ENCODE measurements at places on chromosomes 5 and 9.

- no peak for DNase-seq
Observed at GRCh38 chr9:134034215-134035040, 9.1 kb downstream of the BRD3OS start.

DNA sequence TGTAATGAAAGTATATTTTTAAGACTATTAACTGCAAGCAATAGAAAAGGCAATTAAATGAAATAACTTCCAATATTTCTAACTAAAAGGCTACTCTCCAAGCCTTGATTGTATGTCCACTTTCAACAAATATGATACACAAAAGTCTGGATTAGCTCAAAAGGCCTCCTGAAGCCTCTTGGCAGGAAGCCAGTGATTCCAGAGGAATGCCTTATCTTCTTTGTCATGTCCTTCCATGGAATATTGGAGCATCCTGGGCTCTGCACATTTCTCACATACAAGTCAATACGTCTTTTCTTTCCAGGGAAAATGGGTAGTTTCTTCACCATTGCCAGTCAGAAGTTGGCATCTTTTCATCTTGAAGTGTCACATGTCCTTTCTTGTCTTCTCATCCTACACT is 357.8 kb downstream of the KDM4C start:
- no peak for DNase-seq

GRCh38 chr9:121182989-121183388 is 18.7 kb downstream of the RAB14 start:
- DNase-seq = no peak

- no peak for DNase-seq
Observed at GRCh38 chr9:37732086-37732741, 21.4 kb upstream of the TRMT10B start.

DNA sequence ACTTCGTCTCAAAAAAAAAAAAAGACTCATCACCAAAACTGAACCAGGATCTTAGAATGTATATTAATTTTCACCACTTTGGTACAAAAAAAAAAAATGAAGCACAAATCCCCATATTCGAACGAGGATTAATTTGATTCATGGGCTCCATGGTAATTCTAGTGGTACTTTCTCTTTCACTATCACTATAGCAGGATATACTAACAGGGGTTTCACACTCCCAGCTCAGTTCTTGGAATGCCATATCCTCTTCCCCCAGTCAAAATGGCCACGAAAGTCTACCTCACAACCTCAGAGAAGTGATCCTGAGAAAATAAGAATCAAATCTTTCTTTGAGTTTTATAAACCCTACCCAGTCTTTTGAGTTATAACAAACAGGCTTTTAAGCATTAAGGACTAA is 235.7 kb downstream of the FBXL17 start:
- DNase-seq = no peak

- no peak for DNase-seq
Observed at GRCh38 chr5:95959888-95960666, 1.6 kb downstream of the ELL2 start.

GRCh38 chr5:94910721-94911120 is 292.3 kb downstream of the SLF1 start:
- no peak for DNase-seq

GRCh38 chr5:74935752-74936091 is 69.5 kb upstream of the FAM169A start:
- no peak for DNase-seq

- peak; percentile 72 for DNase-seq
Observed at GRCh38 chr9:35489313-35490154, at the start of gene RUSC2. RUSC2 (plus strand) TSS chr9:35490111; CDS start chr9:35546522, 56,411 bp downstream.

GRCh38 chr5:61808909-61809308 is 476.9 kb downstream of the ZSWIM6 start:
- no peak for DNase-seq

GRCh38 chr9:8760000-8760767 is 960.6 kb upstream of the DMAC1 start:
- no peak for DNase-seq

GRCh38 chr9:120454467-120454866 is 125.5 kb downstream of the CDK5RAP2 start:
- DNase-seq = no peak

DNA sequence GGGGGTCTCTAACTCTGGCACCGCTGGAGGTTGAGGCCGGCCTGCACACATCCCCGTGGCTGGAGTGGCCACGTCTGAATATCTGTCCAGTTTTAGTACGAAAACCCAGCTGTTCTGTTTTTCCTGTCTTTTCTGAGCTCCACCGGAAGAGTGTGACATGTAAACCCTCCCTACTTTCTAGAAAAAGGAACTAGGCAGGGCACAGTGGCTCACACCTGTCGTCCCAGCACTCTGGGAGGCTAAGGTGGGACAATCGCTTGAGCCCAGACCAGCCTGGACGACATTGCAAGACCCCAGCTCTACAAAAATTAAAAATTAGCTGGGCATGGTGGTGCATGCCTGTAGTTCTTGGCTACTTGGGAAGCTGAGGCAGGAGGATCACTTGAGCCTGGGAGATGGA is 8.2 kb upstream of the PHYKPL start:
- no peak for DNase-seq

DNA sequence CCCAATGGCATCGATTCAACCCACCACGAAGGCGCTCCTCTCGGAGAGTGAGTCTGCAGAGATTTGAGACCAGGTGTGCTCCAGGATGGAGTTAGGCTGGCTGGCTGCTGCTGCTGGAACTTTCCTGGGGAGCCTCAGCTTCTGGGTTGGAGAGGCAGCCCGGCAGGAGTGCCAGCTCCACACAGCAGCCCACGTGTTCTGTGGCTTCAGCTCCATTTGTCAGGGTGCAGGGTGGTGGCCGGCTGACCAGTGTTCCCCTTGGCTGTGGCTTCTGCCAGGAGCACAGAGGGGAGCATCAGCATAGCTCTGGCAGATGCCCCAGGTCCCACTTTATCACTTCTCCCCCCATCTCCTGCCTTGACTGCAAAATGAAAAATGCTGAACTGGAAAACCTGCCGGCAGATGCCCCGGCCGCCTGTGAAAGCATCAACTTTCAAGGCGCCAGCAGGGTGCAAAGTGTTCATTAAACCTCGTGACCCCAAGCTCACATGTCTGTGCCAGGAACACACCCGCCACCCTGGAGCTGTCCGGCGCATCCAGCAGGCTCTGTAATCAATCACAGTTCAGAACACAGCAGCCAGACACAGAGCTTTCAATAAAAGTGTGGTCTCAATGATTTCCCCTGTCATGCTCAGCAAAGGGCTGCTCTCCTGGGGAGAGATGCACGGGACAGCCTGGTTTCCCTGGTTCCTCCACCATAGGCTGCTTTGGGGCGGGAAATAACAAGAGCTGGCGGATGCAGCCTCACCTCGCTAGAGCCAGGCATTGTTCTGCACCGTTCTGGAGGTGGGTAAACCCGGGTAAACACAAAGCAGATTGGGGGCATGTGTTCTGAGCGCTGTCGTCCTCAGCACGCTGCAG is 53.2 kb downstream of the TRIP13 start:
- no peak for DNase-seq

DNA sequence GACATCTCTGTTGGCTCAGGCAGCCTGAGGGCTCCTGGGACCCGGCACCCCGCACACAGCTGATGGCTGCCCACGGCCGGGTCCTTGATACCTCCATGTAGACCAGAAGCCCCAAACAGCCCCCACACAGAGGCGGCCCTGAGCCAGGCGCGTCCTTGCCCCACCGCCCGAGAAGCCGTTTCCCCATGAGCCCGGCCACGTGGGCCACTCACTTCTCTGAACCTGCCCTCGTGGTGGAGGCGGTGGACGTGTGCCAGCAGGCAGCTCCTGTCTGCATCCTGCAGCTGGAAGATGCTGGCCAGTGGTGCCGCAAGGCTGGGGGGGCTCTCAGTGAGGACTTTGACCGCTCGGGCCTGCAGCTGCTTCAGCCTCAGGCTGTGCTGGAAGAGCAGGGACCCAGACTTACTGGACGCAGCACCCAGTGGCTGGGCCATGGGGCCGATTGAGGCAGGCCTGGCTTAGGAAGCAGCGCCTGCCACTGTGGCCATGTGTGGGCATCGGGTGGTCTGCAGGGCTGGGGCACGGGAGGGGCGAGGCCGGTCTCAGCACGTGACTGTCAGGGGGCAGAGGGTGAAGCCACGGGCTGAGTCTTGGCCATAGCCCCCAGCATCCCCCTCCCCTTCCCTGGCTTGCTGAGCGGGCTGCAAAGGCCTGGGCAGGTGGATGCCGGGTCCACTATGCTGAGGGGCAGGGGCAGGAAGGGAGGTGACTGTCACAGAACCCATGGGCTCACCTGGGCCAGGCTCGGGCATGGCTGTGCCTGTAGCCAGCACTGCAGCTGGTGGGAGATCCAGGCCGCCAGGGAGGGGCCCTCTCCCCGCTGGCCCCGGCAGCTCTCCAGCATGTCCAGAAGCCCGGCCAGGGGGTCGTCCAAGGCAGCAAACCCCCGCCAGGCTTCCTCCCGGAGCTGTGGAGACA is 50.0 kb downstream of the EXD3 start:
- no peak for DNase-seq

DNA sequence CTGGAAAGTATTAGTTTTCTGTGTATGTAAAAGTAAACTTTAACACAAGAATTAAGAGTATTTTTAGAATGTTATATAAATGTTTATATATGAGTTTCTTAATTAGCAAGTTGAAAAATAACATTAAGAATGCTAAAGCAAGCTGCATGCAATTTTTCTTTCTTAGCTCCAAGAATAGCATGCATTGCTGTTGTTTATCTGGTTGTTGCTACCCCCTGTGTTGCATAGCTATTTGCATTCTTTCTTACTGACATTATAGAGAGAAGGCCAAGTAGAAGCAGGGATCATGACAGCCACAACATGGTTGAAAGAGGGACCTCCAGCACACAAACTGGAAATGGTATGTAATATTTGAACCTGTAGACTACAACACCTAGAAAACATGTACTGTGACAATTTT is 94.8 kb downstream of the ERCC6L2 start:
- no peak for DNase-seq

- DNase-seq = no peak
Observed at GRCh38 chr5:16156152-16156551, 23.4 kb downstream of the MARCHF11 start.

GRCh38 chr9:123876750-123877149 is 53.2 kb downstream of the DENND1A start:
- no peak for DNase-seq

- DNase-seq = no peak
Observed at GRCh38 chr9:69027355-69028097, 8.0 kb upstream of the FXN start.

- DNase-seq = no peak
Observed at GRCh38 chr9:99822806-99823591, 1.3 kb downstream of the NR4A3 start.

- no peak for DNase-seq
Observed at GRCh38 chr5:131266370-131267060, 2.7 kb downstream of the CDC42SE2 start.

DNA sequence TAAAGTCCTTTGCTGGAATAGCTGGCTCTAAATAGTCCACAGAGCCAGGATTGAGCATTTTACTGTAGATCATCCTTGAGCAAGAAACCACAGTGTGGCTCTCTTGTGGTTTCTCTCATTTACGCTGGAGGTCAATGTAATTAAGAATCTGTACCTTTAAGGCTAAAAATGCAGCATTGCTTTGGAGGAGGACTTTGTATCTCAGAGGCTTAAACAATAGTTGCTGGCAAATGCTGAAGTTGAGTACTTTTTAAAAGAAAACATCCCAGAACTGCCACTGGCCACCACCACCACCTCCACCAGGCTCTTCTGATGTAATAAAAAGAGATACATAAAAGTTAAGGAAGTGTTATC is 177.3 kb upstream of the ADAMTSL1 start:
- DNase-seq = peak; percentile 11

DNA sequence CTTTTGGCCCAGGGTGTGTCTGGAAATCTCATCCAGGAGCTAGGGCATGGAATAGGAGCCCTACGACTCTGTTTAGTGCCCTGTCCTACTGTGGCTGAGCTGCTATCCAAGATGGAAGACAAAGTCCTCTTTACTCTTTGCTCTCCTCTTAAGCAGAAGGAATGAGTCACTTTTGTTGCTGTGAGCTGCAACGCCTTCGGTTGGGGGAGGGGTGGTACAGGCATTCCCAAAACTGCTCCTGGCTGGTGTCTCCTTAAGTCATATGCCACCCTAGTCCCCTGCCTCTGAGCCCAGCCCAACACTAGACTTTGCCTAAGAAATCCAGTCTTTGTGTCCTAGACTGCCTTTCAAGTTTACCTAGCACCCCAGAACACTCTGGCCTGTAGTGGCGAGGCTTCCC is 99.9 kb downstream of the PRR16 start:
- no peak for DNase-seq

- no peak for DNase-seq
Observed at GRCh38 chr5:73338256-73339050, 110.1 kb downstream of the FOXD1 start.

- DNase-seq = no peak
Observed at GRCh38 chr5:116709082-116709481, 134.5 kb upstream of the SEMA6A start.

- DNase-seq = no peak
Observed at GRCh38 chr5:22719842-22720241, 133.3 kb downstream of the CDH12 start.

DNA sequence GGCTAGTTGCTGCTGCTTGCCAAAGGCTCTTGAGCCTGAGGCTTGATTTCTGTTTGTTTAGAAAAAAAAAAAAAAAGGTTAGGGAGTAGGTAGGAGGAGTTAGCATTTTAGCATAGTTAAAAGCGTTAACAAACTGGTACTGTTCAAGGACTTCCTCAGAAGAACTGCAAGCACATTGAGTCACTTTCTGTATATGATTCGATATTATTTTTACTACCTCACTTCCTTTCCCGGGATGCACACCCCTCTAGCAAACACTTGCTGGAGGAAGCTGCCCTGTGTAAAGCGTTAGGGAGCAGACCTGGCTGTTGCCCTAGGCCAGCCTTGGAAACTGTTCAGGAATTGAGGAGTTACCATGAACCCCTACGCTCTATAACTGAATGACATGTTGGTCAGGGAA is 15.7 kb upstream of the CEP120 start:
- no peak for DNase-seq

GRCh38 chr5:94467346-94467953 is 151.0 kb downstream of the KIAA0825 start:
- no peak for DNase-seq

DNA sequence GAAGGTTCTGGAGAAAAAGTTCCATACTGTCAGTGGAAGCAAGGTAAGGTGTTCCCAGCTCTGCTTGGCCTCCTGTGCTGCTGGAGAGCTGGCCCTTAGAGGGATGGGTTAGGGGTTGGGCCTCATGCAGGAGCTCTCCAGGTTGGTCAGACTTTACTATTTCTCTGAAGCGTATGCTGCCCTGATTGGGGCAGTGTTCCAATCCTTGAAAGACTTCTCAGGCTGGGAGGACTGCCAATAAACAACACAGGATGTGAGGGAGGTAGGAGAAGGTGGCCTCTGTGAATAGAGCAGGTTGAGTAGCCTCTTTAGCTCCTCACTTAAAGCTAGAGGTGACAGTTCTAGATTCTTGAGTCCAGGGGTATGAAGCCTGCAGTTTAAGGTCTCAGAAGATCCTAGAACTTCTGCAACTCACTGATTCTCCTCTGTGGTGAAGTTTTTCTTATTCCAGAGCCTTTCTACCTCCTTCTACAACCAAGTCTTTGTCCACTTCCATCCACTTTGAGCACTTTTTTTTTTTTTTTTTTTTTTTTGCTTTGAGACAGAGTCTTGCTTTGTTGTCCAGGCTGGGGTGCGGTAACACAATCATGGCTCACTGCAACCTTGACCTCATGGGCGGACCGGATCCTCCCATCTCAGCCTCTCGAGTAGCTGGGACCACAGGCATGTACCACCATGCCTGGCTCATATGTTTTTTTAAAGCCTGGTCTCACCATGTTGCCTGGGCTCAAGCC is 3.0 kb downstream of the HNRNPAB start:
- DNase-seq = no peak

GRCh38 chr5:128305341-128305740 is 221.8 kb downstream of the SLC12A2 start:
- DNase-seq = no peak

Data from GM04503 (cell line).